ENCODE measurements at places on chromosomes 7 and 10.

DNA sequence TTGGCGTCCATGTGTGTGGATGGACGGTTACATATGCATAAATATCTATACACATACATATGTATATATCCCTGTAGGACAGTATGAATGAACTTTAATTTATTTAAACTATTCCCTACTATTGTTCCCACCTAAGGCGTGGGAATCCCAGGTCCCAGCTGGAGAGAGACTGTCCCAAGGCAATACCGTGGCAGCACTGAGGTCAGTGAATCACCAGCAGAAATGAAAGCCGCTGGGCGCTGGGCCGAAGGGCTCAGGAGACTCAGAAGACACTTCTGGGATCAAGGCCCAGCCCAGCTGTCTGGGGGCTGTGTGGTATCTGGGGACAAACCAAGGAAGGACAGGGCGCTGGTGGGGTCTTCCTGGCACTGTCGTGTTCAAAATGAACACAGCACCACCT is 49.6 kb upstream of the MYL10 start:
- DNase-seq: no peak

- DNase-seq: peak; percentile 10
These were observed 9.8 kb downstream of the CDHR1 start for GRCh38 chr10:84204122-84204521.

GRCh38 chr7:25860275-25861163 is 291.5 kb upstream of the NFE2L3 start:
- DNase-seq: no peak

DNA sequence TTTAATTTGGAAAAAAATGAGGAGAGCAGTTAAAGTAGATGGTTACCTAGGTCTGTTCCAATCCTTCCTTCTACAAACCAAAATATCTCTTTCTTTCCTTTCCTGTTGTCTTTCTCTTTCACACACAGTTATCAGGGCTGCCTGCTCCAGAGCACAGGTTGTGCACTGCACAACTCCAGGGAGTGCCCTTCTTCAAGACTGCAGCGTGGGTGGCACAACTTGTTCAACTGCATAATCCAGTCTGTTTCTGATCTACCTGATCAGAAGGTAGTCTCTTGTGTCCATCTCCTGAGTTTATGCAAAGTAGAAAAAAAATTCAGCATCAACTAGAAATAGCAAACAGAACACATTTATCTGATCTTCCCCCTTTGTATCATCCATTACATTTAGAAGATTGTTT is 78.1 kb upstream of the COL13A1 start:
- no peak for DNase-seq

DNA sequence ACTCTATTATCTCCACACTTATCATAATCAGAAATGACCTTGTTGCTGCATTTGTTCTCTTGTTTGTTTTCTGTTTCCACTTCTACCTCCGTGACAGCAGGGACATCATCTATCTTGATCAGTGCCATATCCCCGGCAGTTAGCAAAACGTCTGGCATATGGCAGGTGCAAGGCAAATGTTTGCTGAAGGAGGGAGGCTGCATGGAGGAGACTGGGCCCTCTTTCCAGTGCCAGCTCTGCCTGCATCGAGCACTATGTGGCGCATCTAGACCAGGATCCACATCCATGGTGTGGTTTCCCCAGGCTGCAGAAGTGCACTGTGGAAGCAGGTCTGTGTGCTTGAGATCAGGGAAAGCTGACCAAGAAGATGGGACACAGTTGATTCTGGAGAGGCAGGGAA is 181.2 kb downstream of the KCNMA1 start:
- no peak for DNase-seq

Measured in HL-60 (cell line).